ENCODE measurements at places on chromosomes 3 and 15.

GRCh38 chr3:57917601-57918000 is 90.6 kb upstream of the FLNB start:
- DNase-seq: no peak

GRCh38 chr3:161406594-161407555 is 35.6 kb upstream of the SPTSSB start:
- DNase-seq: no peak

DNA sequence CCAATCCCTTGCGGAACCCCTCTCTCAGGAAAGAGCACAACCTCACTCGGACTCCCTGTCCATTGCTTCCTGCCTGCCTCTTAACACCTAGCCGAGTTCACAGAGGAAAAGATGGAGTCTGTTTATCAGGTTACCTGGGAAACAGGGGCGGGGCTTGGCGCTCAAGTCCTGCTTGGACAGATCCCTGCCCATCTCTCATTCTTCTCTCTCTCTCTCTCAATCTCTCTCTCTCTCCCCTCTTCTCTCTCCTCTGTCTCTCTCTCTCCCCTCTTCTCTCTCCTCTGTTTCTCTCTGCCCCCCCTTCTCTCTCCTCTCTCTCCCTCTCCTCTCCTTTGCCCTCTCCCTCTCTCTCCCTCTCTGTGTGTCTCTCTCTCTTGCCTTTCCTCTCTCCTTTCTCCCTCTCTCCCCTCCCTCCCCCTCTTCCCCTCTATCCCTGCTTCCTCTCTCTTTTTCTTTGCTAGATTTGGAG is at the start of gene EFHB:
Gene EFHB (minus strand): TSS at position 120 of the 469 bp plus-strand sequence. CDS start 199 bp downstream, outside the sequence.
- peak; percentile 73 for DNase-seq

- DNase-seq: peak; percentile 3
Measured at GRCh38 chr3:8443829-8444791, 57.5 kb upstream of the LMCD1 start.

GRCh38 chr3:16186086-16186485 is 11.6 kb downstream of the GALNT15 start:
- DNase-seq: no peak

DNA sequence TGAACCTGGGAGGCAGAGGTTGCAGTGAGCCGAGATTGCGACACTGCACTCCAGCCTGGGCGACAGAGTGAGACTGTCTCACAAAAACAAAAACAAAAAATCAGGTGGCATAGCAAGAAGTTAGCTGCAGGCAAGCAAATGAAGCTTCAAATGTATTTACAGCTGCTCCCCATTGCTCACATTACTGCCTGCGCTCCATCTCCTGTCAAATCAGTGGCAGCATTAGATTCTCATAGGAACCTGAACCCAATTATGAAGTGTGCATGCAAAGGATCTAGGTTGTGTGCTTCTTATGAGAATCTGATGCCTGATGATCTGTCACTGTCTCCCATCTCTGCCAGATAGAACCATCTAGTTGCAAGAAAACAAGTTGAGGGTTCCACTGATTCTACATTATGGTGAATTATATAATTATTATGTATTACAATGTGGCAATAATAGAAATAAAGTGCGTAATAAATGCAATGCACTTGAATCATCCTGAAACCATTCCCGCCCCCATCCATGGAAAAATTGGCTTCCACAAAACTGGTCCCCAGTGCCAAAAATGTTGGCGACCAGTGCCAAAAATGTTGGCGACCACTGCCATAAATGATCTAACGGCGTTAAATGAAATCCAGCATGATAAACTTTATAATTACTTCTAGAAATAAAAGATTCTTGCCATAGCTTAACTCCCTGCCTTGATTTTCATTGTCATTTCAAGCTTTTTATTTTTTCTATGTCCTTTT is 616.7 kb upstream of the NAALADL2 start:
- DNase-seq: no peak

DNA sequence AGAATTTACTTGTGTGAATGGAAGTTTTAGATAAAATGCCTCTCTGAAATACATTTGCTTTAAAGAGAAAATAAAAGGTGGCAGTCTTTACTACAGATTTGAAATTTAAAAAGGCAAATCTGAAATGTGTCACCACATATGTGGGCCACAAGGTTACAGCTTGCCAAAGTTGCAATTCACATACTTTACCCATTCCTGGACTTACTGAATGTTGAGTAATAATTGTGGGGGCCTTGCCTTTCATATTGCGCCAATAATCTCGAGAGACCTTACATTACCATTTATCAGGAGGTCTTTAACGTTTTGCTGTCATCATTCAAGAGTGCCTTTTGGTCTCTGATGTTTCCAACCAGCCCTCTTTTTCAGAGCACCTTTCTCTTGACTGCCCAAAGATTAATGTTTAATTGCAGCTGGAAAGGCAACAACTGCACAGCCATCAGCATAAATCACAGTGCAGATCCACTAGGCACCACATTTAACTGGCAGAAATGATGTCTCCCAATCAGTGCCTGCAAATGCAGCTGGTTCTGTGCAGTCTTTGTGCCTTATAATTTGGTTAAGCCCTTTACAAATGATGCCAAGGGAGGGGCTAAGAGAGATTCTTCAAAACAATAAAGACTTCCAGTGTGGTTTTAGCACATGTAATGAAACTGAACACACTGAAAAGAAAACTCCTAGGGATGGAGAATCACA is 206.8 kb downstream of the MAGI1 start:
- no peak for DNase-seq

- peak; percentile 66 for DNase-seq
Measured at GRCh38 chr3:61092870-61093269, 158.4 kb downstream of the FHIT start.

DNA sequence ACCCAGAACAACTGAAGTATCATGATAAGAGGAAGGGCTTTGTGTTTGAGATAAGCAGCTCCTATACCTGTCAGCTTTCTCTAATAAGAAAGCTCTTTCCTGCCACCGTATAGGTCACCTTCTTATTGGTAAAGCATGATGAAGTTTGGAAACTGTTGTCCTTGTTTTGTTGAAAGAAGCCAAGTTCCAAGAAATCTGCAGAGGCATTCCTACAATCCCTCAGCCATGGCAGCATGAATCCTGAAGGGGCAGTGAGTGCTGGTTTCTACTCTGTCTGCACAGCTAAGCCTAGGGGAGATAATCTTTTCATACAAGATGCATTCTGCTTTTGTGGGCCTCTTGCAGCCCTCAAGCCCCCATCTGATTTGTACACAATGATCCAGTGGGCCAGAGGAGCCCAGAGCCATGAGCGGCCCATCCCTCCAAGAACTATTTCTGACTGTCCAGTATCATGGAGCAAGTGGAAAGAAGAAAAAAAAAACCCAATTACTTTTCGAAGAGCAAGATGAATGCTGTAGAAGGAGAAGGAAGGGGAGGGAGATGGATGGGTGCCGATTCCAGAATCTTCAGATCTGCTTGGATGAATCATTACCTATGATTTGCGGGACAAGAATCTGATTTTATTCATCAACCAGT is 1.9 kb upstream of the THBS1 start:
- no peak for DNase-seq

DNA sequence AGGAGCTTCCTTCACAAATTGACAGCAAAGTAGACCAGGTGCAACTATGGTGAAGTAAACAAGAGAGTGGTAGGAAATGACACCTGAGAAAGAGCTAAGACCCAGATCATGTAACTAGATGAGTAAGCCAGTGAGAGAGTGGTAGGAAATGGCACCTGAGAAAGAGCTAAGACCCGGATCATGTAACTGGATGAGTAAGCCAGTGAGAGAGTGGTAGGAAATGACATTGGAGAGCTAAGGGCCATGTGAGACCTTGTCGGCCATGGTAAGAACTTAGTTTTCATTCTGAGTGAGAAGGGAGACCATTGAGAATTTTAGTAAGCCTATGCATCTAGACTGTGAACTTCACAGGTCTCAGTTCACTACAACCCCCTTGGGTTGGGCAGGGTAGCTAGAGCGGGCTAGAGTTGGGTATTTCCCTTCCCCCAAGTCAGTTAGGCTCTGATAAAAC is 5.4 kb upstream of the SENP7 start:
- DNase-seq: peak; percentile 13

- DNase-seq: peak; percentile 27
Measured at GRCh38 chr3:72660270-72661114, 187.8 kb downstream of the SHQ1 start.

GRCh38 chr3:154540950-154541604 is 111.1 kb upstream of the GPR149 start:
- no peak for DNase-seq

DNA sequence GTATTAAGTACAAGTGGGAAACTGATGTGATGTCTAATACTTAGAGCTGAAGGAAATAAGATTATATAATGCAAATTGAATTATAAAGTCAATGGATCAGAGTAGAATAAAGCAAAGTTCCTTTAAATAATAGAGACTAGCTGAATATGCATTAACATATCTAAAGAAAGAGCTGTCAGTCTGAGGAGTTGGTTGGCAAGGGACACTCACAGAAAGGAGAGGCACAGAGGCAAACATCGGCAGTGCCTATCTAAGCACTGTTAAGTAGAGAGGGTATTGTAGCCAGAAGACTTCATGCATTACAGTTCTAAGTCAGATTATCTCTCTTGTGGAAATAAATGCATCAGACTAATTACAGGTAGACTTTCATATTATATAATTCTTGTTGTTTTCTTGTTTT is 16.6 kb downstream of the NRG4 start:
- DNase-seq: no peak

DNA sequence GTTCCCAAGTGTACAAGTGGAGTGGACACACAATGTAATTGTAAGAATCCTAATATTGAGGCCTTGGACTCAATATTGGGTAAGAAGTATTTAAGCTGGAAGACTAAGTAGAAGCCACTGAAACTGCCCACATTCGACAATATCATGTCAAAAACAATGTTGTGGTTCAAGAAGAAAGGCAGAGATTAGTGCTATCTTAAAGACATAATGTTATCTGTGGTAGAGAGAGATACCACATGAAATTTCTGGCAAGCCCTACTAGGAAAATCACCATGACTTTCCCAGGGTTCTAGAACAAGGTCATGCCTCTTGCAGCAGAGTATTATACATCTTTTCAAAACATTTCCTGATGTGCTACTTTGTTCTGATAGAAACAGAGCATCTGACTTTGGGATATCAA is 192.6 kb downstream of the RAP2B start:
- no peak for DNase-seq

GRCh38 chr15:72740219-72740618 is 43.3 kb downstream of the ADPGK start:
- DNase-seq: no peak

GRCh38 chr15:58472821-58473581 is 41.2 kb downstream of the LIPC start:
- no peak for DNase-seq

DNA sequence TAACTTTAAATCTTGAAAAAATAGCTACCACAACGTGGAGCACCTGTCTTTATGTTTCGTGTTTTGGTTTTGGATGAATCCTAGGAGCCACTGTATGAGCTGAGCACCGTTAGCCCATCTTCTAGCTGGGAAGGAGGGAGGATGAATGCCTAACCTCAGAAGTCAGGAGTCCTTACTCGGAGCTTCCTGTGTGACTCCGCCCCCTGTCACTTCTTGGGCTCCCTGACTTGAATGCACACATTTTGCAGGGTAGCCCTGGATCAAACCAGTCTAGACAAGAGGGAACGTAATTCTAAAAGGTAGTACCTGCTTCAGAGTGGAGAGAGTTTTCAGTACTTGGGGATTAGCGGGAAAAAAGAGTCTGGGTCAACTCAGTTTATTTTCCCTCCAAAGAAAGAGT is 5.3 kb downstream of the GABRA5 start:
- DNase-seq: no peak

DNA sequence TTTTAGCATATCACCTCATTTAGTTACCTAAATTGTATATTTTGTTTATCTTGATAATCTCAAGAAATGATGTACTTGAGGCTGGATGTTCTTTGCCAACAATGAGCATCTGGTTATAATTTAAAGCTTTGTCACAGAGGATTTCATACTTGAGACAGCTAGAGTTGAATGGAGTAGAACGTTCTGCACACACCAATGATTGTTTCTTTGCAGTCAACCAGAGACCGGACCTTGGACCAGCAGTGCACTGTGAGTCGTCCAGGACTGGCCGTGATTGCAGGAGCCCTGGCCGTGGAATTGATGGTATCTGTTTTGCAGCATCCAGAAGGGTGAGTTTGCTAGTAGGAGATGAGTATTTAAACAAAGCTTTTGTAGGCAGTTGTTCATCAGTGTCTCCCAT is 90.4 kb downstream of the ATG7 start:
- no peak for DNase-seq

- DNase-seq: no peak
Measured at GRCh38 chr3:65587650-65588439, 450.9 kb downstream of the MAGI1 start.

DNA sequence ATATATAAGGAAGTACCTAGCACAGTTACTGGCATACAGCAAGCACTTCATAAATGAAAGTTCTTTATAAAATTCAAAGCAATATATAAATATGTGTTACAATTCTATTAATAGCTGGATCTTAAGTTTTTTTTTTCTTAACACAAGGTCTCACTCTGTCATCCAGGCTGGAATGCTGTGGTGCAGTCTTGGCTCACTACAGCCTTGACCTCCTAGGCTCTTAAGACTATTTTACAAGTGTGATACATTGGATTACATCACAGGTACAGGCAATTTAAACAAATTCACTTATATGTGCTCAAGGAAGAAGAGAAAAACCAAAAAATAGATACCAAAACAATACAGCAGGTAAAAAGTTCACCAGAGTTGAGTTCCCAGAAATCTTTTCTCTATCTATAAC is 60.6 kb downstream of the ZNF280D start:
- no peak for DNase-seq

- DNase-seq: no peak
Measured at GRCh38 chr15:86557018-86557550, 477.4 kb downstream of the AGBL1 start.

GRCh38 chr3:42638339-42638842 is 15.1 kb upstream of the ZBTB47 start:
- DNase-seq: no peak

GRCh38 chr3:21621181-21621651 is 129.8 kb downstream of the ZNF385D start:
- DNase-seq: peak; percentile 52

DNA sequence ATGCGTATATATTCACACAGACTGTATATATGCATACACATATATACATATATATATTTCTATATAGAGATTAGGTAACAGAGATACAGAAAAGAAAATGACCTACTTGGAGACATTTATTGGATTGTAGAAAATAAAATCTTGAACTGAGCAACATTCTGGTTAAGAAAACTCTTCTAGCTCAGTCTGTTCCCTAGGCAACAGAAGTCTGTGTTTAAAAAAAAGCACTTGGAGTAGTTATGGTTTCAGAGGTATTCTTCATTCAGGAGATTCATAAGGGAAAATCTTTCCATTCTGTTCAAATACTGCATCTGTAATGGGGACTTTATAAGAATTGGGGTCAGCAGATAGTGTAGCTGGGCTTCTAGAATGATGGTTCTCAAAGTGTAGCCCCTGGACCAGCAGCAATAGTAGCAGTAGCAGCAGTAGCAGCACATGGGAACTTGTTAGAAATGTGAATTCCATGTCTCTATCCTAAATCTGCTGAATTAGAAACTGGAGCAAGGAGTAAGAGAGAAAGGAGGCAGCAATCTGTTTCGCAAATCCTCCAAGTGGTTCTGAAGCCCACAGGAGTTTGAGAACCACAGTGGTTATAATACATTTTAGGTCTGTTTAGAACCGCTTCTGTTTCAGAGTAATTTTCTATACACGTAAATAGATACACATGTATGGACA is 112.8 kb upstream of the TMEM108 start:
- DNase-seq: no peak

GRCh38 chr3:23448998-23449537 is 245.9 kb downstream of the UBE2E2 start:
- no peak for DNase-seq

All from NCI-H82 (cell line).